ENCODE measurements at places on chromosomes 2 and 18.

DNA sequence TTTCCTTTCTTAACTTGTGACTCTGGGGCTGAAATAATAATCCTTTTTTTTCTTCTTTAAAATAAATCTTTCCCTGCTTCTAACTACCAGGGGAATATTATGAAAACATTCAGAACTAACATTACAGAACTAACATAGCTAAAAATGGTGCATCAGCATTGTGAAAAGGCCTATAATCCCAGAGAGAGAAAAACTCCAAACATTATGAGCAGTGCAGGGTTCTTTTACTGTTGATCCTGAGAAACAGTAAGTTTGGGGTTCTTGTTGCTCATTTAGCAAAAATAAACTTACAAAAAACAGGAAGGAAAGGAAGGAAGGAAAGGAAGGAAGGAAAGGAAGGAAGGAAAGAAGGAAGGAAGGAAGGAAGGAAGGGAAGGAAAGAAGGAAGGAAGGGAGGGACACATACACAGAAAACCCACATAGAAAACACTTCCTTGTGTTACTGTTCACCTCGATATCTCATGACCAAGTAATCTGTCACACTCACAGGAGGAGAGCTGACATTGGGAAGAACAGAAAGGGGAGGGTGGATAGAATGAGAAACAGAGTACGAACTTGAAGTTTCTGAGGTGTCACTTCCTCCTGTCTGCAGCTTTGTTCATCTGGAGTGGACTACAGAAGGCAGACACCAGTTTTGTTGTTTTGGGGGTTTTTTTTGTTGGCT is 18.4 kb upstream of the PIK3C3 start:
- DNase-seq = no peak

DNA sequence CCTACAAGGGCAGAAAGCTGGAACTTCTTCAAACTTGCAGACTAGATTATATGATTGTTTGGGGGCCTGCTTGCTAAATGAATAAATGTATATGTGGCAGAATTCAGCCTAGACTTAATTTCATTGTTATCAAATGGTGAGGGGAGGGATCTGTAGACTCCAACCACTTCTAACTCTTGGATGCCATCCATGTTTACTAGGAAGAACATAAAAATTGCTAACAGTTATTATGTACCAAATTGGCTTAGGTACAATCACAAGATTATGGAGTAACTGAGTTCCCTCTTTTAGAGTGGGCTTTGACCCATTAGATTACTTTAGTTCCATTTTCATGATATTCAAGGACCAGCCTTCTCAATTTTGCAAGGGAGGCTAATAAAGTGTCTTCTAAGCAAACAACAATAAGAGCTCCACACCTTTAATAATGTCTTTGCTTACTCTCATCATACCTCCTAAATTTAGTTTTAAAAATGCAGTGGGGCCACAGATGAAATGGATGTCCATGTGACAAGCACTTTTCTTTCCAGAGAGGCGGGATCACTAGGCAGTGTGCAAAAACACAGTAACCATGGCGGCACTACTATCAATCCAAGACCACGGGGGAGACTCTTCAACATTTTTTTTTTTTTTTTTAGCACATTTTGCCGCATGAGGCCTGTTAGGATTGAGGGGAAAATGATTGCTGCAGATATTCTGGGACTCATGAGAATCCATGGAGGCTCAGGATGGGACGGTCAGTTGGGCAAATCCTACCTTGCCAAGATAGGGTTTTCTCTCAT is 217.6 kb upstream of the SPRED2 start:
- DNase-seq = no peak

DNA sequence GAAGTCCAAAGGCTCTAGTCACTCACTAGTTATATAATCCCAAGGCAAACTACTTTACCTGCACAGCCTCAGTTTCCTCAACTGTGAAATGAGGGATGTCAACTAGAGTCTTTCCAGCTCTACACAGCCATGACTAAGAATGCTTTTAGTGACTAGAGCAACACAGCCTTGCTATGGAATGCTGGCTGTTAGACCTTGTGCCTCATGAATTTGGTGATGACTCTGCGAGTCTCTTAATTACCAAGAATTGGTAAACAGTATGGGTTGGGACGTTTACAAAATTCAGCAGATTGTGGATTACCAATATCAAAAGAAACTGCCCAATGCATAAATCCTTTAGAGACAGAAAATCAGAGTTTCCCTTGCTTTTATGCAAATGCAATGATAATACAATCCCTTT is 163.7 kb downstream of the ASXL3 start:
- DNase-seq = no peak

GRCh38 chr2:30216157-30216556 is 15.2 kb upstream of the LBH start:
- no peak for DNase-seq

DNA sequence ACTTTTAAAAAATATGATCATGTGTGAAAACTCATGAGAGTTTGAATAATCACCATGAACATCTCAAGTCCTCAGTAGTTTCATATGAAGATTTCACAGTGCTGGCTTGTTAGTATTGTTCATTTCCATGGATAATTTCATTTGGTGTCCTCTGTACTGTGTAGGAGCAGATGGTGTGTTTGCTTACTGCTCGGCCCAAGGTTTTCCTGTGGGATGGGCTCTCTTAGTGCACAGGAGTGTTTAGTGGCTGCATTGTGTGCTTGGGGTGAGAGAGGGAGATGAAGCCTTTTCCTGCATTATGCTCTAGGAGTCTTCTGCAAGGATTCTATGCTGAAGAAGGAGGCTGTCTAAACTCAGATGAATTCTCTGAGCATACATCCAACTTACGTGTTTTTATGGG is 270.6 kb downstream of the SOCS6 start:
- no peak for DNase-seq

GRCh38 chr18:3328532-3328931 is 66.6 kb downstream of the MYL12B start:
- no peak for DNase-seq
